Stimulated activated naive CD4-positive, alpha-beta T cell treated with Interleukin-2 at 50 U/mL for 16 hours (primary cell): ENCODE measurements at places on chromosomes 3 and 15.

DNA sequence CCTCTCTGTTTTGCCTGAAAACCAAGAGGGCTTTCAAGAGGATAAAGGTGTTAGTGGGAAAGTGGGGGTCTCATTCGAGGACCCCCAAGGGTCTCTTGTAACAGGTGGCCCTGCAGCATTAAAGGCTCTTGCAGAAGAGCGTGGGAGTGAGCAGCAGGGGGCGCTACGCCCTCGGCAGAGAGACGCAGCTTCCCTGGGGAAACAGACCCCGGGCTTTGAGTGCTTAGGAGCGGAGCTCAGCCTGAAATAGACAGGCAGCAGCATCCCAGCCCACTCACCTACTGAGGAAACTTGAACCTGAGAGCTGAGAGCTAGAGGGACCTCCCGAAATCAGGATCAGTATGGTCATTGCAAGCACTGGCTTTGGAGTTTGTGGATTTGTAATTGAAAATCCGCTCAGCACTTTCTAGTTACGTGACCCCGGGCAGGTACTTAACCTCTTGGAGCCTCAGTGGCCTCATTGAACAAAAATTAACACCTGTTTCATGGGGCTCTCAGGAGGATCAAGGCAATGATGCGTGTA, 25.7 kb downstream of the RPLP1 start:
- DNase-seq, result peak; percentile 27

- DNase-seq, result no peak
Observed at GRCh38 chr3:124431331-124431994, 298.8 kb upstream of the UMPS start.

- DNase-seq, result no peak
Observed at GRCh38 chr3:129689036-129689435, 82.6 kb upstream of the PLXND1 start.

- DNase-seq, result no peak
Observed at GRCh38 chr3:159892171-159892795, 96.4 kb upstream of the IL12A start.

DNA sequence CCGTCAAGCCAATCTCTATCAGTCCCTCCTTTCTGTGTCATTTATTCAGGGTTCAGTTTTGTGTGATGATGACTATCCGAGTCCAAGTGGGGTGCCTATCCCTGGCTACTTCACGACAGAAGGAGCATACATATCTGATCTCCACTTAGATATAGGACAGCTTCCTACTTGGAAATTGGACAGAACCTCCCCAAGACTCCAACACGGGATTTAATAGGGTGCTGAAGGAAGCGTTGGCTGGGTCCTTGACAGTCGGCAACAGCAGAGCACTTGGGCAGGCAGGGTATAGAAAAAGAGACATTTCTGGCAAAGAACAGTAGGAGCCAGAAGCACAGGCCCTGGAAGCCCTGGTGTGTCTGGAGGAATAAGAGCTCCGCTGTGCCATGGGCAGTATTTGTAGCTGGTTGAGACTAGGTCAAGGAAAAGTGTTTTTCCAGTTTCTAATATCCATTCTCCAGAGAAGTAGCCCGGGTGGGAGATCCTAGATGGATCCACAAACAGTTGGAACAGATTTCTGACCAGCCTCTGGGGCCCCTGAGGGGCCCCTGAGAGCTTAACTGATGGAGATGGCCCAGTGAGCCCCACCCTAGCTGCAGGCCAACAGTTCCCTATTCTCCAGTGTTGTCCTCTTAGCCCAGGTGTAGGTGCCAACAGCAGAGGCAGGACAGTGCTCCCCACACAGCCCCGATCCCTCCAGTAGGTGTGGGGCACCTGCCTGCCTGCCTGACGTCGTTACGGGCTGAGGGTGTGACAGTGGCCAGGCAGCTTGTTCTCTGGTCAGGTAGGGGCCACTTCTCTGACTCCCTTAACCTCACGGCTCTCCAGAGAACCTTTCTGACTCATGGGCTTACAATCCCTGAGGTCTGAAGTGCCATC, 130.8 kb downstream of the CHCHD6 start:
- no peak for DNase-seq

DNA sequence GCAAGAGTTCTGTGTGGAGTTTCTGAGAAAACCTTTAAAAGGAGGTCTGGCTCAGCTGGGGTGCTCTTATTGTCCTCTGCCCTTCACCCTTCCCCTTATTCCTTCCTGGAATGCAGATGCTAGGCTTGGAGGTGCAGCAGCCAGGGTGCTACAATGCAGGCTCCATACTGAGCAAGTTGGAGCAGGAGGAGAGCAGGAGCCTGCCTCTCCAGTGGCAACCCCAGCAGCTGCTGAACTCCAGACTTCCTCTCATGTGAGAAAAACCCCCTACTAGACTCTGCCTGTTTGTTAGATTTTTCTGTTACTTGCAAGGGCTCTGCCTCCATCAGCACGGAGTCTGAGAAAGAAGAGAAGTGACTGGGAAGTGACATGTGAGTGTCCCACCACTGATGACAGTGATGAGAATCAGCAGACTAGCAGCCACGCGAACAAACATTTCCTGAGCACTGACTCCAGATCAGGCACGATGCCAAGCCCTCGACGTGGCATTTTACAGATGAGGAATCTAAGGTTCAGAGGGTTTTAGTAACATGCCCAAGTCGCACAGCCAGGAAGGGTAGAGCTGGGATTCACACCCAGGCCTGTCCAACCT, 16.1 kb upstream of the RARRES1 start:
- DNase-seq, result no peak

- DNase-seq, result no peak
Observed at GRCh38 chr3:192685801-192686200, 41.5 kb downstream of the FGF12 start.

DNA sequence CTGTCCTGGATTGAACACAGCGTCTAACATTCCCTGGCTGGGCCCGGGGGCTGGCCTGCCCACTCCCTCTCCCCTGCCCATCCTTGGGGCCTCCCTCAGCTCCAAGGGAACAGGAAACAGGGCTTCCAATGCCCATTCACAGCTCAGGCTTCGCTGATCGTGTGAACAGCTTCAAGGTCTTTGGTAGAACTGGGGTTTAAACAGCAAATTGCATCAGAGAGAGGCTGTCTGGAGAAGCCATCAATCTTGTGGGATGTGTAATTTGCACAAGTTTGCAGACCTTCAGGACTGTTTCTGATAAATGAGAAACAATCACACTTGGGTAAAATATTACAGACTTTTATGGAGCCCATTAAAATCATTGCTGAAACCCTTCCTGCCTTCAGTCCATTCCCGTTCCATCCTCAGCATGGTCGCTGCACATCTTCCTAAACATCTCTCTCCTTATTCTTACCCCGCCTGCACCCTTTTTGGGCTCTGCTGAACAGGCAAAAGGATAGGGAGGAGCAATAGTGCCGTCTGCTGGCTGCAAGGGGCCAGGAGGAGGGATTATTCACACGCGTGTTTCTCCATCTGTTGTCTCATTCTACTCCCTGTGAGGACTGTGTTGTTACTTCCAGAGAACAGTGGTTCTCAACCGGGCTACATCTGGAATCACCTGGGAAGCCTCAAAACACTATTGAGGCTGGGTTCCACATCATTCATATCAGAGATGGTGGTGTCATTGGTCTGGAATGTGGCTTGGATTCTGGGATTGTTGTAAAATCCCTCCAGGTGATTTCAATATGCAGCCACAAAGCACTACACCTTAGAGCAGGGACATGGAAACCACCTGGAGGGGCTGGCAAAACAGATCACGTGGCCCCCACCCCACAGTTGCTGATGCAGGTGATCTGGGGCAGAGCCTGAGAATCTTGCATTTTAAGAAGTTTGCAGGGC, 116.3 kb downstream of the CLSTN2 start:
- no peak for DNase-seq

DNA sequence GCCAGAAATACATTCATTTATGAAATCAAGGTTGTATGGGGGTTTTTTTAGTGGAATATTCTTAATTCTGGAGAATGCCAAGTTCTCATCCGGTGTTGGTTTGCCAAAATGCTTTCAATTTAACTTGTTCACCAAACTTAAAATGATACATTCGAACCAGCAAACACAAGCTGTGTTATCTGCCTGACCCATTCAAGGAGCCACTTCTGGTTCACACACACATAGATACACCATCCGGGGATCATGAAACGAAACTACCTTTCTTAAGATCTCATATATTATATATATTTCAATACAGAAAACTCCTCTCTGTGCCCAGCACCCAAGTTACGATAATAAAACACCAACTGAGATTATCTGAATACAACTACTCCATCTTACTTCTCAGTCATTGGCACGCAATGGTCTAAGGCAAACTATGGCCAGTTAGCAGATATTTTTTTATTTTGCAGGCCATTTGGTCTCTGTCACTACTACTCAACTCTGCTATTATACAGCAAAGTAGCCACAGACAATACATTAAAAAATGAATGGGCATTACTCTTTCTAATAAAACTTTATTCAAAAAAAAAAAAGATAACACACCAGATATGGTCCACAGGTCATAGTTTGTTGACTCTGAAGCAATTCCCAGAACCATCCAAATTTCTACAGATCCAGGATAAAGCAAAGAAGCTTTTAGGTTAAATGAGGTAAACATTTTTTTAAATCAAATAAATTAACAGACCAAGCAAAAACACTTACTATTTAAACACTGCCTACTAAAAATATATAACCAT, 89.6 kb downstream of the TBL1XR1 start:
- DNase-seq, result no peak

GRCh38 chr15:80485370-80486164, 81.4 kb downstream of the ARNT2 start:
- no peak for DNase-seq

- no peak for DNase-seq
Observed at GRCh38 chr3:192931825-192932224, 14.2 kb upstream of the MB21D2 start.

DNA sequence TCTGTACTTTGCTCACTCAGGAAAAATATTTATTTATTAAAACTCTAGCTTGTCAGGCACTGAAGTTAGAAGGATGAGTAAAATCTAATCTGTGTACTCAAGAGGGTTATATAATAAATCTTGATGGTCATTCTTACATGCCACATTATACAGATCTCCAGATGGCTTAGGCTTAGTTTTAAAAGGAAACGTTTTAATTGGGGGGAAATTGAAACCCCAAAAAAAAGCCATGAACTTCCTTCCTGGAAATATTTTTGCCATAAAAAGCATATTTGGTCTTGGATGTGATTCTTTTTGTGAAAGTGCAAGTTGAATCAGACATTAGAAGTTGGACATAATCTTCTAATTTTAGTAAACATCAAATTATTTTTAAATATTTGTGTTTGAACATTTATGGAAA, 6.0 kb downstream of the SENP8 start:
- no peak for DNase-seq

DNA sequence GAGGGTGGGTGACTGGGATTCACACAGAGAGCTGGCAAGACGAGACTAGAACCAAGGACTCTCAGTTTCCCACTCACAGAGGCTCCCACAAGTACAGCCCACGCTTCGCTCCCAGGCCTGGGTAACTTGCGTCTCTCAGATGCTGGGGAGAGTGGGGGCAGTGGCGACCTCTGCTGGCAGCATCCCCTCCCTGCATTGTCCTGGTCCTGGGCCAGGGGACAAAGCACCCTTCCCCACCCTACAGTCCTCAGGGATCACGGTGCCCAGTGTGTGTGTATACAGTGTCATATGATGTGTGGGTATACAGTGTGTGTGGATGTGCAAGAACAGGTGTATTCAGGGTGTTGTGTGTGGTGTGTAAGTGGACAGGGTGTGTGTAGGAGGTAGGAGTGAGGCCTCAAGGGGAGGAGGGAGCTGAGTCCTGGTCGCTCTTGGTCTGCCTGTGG, 12.8 kb downstream of the VILL start:
- peak; percentile 44 for DNase-seq

DNA sequence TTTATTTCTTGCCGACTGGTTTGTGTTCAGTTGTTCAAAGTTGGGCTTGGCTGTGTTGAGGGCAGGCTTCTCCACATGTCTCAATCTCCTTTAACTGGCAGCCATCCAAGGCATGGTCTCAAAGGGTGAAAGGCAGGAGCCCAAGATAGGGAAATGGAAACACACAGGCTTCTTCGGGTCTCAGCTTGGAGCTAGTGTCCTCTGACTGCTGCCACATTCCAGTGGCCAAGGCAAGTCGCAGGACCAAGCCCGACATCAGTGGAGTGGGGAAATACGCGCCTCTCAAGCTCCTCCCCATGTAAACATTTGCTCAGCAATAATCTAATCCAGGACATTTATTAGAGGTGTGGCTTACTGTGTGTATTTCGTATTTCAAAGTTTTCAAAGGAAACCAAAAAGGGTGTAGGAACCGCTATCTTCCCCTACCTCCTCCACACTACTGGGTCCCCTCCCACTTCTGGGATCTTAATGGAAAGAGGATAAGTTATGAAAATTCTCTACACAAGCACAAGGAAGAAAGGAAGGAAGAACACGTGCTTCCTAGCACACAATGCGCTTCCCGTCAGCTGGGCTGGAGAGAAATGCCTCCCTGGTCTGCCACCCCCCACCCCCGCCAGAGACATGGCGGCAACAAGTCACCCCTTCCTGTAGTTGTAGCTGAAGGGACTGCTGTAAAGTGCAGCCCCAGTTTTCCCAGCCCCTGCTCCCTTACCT, 181.7 kb downstream of the FAM43A start:
- no peak for DNase-seq

GRCh38 chr3:12998648-12999047, 74.6 kb downstream of the IQSEC1 start:
- DNase-seq, result no peak

DNA sequence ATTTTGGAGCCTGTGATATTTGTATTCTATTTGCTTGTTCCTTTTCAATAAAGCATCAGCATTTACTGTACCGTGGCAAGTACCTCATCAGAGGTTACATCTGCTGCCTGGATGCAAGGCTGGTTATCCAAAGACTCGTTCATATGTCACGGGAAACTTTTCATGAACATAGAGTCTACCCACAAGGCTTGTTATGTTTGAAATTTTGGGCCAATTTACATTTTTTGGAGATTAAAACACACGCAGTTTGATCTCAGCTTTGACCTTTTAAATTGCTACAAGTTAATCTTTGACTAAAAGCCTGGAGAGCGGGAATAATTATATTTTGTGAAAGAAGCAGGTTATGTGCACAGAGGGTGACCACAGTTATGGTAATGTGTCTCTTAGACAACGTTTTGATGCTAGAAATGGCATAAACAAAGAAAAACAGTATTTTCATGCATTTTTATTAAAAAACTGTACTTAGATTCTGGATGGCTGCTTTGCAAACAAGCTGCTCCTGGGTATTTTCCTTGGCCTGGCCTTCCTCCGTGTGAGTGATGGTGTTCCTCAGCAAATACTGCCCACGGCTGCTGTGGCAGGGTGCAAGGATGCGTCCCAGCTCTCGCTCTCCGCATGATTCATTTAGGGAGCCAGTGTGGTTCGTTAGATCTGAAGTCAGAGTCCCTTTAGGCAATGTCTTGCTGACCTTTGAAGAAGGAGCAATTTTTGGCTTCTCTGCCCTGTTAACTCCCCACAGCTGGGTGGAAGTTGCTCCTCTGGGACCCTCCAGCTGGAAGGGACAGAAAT, 27.1 kb downstream of the CHST2 start:
- DNase-seq, result no peak

DNA sequence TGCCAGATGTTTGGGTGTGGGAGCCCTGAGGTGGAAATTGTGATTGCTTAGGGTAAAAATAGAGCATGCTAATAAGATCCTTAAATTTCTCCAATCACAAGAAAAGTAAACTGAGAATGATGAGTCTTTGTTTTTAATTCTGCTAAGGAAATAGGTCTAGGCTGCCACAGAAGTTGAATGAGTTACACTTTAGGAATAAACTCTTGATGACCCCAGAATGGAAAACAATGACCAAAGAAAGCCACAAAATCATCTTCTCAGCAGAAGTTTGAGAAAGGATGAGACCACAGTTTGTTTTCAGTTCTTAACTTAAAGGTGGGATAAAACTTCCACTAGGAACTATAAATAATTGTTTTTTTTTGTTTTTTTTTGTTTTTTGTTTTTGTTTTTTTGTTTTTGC, 164.6 kb upstream of the BCL6 start:
- DNase-seq, result no peak
